GM18507 (cell line): ENCODE measurements at places on chromosomes 1 and 21.
A peak's percentile ranks its signal among the peaks of the same experiment; 100 is the strongest.

DNA sequence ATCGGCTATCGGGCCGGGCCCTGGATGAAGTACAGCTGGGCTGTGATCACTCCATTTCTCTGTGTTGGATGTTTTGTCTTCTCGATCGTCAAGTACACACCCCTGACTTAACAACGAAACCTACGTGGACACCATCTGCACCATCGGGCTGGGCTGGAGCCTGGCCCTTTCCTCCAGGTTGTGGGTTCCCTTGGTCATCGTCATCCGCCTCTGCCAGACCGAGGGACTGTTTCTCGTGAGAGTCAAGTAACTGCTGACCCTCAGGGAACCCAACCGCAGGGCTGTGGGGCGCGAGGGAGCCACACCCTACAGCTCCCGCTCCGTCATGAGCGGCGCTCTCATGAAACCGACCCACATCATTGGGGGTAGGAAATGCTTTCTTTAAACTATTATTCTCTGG is 842.4 kb upstream of the TMPRSS15 start:
- DNase-seq, result no peak

DNA sequence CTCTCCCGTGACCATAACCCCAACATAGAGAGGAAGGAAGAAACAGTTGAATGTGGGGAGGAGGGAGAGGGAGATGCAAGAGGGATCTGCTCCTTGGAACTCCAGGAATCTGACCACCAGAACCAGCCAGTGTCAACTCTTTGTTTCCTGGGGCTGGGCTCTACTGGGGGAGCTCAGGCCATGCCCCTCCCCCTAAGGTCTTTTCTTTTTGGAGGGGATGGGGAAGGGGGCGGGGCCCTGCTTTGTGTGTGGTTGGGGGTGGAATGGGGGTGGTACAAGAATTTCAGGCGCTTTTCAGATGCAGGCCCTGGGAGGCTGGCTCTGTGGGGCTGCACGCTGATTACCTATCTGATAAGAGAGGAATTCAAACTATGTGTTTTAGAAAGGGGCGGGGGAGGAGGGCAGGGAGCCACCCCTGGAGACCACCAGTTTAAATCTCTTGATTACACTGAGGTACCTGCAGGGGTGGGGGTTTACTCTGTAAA is 8.3 kb downstream of the LIN28A start:
- DNase-seq, result no peak

- DNase-seq, result no peak
These were observed 27.3 kb upstream of the A3GALT2 start for GRCh38 chr1:33348194-33348593.

- no peak for DNase-seq
These were observed 11.7 kb downstream of the COL6A2 start for GRCh38 chr21:46109313-46110221.

GRCh38 chr1:66282343-66282852 is 251.6 kb upstream of the SGIP1 start:
- DNase-seq, result peak; percentile 33

GRCh38 chr1:99327357-99327756 is 63.1 kb downstream of the PLPPR4 start:
- no peak for DNase-seq

DNA sequence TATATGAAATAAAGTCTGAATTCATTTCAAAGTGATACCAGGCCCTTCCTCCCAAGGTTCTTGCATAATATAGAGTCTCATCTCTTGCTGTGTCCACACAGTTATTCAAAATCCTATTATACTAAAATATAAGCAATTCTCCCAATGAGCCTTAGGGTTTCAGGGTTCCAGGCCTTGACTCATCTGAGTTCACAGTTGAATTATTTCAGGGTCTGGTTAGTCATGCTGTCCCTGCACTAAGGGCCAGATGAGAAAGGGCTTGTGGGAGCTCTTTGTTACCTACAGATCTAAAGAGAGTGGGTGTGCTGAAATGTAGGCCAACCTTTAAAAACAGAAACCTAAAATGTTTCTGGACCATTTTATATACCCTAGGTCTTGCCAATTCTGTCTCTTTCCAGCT is 337.5 kb upstream of the LRRC7 start:
- no peak for DNase-seq

- no peak for DNase-seq
These were observed 97.5 kb downstream of the SEC16B start for GRCh38 chr1:177872308-177872900.
